ENCODE measurements at places on chromosomes 1 and 21. TPM values are rescaled to one million over a fixed set of nuclear protein-coding genes. Genes with fewer than 3 reads are reported as not detected.
A peak's percentile ranks its signal among the peaks of the same experiment; 100 is the strongest.

DNA sequence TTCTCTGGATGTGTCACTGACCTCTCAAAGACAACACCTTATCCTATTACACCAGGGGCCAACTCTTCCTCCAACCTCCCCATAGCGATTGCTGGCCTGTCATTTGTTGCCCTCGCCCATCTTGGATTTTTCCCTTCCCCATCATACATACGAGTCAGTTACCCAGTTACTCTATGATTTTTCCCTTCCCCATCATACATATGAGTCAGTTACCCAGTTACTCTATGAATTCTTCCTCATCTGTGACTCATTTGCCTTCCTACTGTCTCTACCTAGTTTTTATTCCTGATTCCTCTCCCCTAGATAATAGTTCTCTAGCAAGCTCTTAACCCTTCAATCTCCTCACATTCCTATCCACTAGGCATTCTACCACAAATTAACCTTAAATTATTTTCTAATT is 178.8 kb downstream of the NR5A2 start:
- no peak overlapping the region for H3K4me3 ChIP-seq
- no peaks in the 10 kb centered on the region for H3K4me1 ChIP-seq
- H3K27ac ChIP-seq: no peak overlapping the region
- no peaks in the 10 kb centered on the region for H3K27me3 ChIP-seq

DNA sequence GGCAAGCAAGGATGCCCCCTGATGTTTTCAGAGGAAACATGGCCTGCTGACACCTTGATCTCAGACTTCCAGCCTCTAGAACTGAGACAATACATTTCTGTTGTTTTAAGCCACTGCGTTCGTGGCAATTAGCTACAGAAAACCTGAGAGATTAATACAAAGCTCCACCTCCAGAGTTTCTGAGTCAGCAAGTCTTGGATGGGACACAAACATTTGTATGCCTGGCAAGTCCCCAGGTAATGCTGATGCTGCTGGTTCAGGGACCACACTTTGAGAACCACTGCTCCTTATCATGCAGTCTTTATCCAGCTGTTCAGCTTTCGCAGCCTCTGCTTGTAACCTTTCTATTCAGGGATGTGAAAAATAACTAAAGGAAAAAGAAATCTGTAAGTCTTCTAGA is 565.7 kb upstream of the PLXNA2 start:
- no peak for DNase-seq
- H3K36me3 ChIP-seq: no peaks in the 10 kb centered on the region
- no peak overlapping the region for H3K27ac ChIP-seq
- no peaks in the 10 kb centered on the region for H3K4me1 ChIP-seq
- no peaks in the 10 kb centered on the region for H3K27me3 ChIP-seq

DNA sequence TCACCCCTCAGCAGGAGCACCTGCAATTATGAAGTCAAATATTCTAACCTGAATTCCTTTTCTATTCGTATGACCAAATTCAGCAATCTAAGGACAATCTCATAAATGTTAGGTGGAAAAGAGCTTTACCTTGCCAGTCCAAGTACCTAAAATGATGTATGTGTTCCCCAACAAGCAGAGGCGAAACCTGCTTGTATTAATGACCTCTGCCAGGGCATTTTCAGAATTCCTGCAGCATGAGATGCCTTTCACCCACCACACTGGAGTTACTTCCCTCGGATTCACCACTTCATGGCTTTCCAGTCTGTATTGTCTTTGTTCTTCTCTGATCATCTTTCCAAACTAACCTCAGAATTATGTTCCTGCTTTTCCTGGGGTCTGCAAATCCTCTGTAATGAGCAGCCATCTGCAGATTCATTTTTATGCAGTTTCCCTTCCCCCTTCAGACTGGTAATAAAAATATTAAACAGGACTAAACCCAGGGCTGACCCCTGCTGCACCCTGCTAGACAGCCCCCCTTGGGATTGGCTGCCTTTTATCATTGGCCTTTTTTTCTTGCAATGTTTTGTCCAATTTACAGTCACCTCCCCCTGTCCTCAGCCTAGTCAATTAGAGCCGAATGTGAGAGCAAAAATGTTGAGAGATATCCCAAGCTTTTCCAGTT is 26.6 kb upstream of the CASQ2 start:
- H3K27ac ChIP-seq: no peak overlapping the region
- H3K4me3 ChIP-seq: no peak overlapping the region
- no peaks in the 10 kb centered on the region for H3K27me3 ChIP-seq
- DNase-seq: no peak
- H3K4me1 ChIP-seq: peaks cover 6% of the 10 kb centered on the region

DNA sequence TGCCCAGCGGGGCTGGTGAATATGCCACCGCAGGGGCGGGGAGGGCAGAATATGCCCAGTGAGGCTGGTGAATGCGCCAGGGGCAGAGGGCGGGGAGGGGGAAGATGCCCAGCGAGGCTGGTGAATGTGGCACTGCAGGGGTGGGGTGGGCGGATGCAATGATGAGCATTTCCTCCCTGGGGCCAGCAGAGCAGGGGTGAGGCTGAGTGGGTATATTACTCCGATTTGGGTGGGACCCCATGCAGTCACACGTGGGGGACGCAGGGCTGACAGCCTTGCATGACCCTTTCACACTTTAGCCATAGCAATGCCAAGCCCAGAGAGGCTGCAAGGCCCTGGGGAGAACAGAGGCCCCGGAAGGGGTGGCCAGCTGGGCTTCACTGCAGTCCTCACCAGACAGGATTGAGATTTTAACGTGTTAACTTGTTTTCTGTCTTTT is 9.3 kb upstream of the SLX9 start:
- H3K27ac ChIP-seq: no peak overlapping the region
- H3K27me3 ChIP-seq: peaks cover 54% of the 10 kb centered on the region
- H3K36me3 ChIP-seq: no peaks in the 10 kb centered on the region
- no peak overlapping the region for H3K4me3 ChIP-seq

GRCh38 chr1:159835862-159836525 is 9.3 kb downstream of the SLAMF8 start:
- no peak overlapping the region for H3K4me3 ChIP-seq
- H3K27ac ChIP-seq: no peak overlapping the region
- no peaks in the 10 kb centered on the region for H3K36me3 ChIP-seq

- no peaks in the 10 kb centered on the region for H3K4me1 ChIP-seq
- no peak for DNase-seq
- no peak overlapping the region for H3K27ac ChIP-seq
Measured at GRCh38 chr1:163980394-163980793, 578.6 kb upstream of the PBX1 start.

- H3K27ac ChIP-seq: no peak overlapping the region
- H3K4me3 ChIP-seq: no peak overlapping the region
- no peaks in the 10 kb centered on the region for H3K36me3 ChIP-seq
Measured at GRCh38 chr1:179785031-179785431, 41.9 kb downstream of the FAM163A start.

DNA sequence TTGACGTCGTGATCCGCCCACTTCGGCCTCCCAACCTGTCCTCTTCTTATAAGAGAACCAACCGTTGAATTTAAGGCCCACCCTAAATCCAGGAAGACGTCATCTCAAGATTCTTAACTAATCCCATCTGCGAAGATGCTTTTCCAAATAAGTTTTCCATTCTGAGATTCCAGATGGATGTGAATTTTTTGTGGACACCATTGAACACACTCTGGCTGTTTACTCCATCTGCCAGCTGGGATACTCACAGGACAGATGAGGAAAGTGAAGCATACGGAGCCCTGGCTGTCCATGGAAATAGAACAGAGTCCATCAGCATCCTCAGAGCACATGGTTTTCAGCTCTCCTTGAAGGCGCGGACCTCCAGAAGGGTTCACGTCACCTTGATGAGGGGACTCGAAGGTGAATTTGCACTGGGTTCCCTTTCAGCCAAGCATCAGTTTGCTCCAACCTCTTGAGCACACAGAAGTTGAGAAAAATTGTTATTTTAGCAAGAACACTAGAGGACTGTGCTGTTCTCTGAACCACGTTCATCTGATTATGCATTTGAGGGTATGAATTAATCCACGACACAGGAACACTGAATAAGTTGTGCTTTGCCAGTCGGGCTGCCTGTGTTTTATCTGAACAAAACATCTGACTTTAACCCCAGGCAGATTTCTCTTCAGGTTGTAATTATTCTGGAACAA is 68.6 kb downstream of the KAZN start:
- no peak overlapping the region for H3K4me3 ChIP-seq
- H3K27ac ChIP-seq: no peak overlapping the region

DNA sequence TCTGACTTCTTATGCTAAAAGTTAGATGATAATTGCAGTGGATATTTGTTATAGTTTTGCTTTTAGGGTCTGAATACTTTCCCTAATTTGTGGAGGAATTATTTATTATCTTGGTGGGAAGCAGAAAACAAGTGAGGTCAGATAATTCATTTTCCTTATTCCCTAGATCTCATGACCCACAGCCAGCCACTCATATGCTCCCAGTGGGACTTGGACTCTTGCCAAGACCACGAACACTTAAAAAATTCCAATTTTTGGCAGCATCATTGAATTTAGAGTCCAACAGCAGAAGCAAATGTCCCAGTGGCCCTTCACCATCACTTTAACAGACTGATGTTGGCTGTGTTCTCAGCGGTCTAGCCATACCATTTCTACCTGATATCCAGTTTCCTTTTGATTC is 204.2 kb downstream of the HMCN1 start:
- no peaks in the 10 kb centered on the region for H3K4me1 ChIP-seq
- DNase-seq: no peak
- H3K36me3 ChIP-seq: no peaks in the 10 kb centered on the region
- no peaks in the 10 kb centered on the region for H3K27me3 ChIP-seq

- no peak overlapping the region for H3K27ac ChIP-seq
- no peaks in the 10 kb centered on the region for H3K27me3 ChIP-seq
- no peaks in the 10 kb centered on the region for H3K4me1 ChIP-seq
- no peaks in the 10 kb centered on the region for H3K36me3 ChIP-seq
Measured at GRCh38 chr1:212754680-212755079, 36.9 kb downstream of the NSL1 start.

DNA sequence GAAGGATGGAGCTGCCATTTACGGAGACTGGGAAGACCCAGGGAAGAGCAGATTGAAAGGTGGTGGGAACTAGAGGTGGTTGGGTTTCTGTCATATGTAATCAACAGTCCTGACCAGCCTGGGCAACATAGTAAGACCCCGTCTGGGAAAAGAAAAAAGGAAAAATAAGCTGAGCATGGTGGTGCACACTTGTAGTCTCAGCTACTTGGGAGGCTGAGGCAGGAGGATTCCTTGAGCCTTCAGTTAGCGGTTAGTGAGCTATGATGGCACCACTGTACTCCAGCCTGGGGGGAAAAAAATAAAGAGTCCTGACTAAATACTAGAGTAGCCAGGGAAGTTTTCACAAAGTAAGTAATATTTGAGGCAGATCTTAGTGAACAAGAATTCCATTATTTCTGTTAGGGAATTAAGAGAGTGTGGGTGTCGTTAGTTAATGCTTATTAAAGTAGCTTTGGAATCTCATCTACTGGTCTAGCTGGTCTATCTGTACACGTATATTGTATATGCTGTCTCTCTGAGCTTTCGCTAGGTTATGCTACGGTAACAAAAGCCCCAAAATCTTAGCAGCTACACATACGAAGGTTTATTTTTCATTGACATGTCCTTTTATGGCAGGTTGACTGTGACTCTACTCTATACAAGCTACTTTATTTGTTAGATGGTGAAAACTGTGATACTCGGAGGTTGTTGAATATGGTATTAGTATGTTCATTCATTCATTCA is 4.4 kb downstream of the NBPF1 start:
- H3K36me3 ChIP-seq: no peaks in the 10 kb centered on the region
- no peak for DNase-seq
- H3K27ac ChIP-seq: no peak overlapping the region
- no peak overlapping the region for H3K4me3 ChIP-seq

DNA sequence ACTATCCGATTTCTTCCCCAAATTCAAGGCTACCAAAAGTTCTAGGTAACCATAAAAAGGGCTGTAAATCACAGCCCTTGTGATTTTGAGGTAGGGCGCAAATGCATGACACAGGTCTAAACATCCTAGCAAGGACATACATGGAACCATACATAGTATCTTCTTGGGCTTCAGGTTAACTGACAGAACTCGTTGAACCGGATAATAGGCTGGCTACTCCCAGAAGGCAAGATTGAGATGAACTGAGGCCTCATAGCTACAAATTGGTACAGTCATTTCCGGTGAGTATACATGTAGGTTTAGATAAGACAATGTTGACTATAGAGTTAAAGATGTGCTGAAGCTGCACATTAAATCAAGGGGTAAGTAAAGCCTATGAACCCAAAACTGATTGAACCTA is 27.3 kb upstream of the TP53BP2 start:
- no peak overlapping the region for H3K27ac ChIP-seq
- H3K36me3 ChIP-seq: no peaks in the 10 kb centered on the region
- H3K4me3 ChIP-seq: no peak overlapping the region

- no peaks in the 10 kb centered on the region for H3K36me3 ChIP-seq
- H3K27ac ChIP-seq: peak overlapping the region; percentile 76
- H3K4me3 ChIP-seq: no peak overlapping the region
- peaks cover 5% of the 10 kb centered on the region for H3K4me1 ChIP-seq
- H3K27me3 ChIP-seq: no peaks in the 10 kb centered on the region
- no peak for DNase-seq
Measured at GRCh38 chr1:226690460-226690982, 48.6 kb downstream of the ITPKB start.

DNA sequence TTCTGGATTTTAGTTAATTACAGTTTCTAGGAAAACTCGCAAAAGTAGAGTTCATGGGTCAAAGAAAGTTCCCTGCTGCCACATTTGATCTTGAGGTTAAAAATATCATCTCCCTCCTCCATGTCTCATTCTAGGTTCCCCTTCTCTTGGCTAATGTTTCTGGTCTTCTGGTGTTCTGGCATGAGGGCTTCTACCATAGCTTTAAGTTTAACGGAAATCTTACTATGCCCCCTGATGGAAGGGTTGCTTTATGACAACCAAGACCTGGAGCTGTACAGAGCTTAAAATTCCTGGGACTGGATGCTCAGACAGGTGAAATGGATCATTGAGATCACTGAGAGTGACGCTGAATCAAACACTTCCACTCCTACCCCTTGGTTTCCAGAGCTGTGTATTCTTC is 1881.7 kb downstream of the MRPL39 start:
- no peak for DNase-seq
- H3K36me3 ChIP-seq: no peaks in the 10 kb centered on the region
- H3K4me1 ChIP-seq: no peaks in the 10 kb centered on the region
- no peak overlapping the region for H3K27ac ChIP-seq
- H3K27me3 ChIP-seq: no peaks in the 10 kb centered on the region

DNA sequence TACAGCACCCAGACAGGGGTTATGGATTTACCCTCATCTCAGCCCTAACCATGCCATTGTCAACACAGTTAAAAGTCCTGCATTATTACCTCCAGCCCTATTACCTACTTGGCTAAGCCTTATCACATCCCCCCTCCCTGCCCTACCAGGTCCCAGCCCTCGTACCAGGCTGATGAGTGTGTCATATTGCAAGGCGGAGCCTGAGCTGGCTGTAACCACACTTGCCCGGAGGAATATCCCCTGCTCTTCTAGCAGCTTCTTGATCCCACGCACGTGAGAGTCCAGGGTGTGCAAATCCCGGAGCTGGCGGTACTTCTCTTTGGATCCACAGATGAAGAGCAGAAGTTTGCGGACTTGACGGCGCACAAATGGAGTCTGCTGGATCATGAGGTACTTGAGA is 87.4 kb downstream of the UBR4 start:
- H3K36me3 ChIP-seq: peaks cover 14% of the 10 kb centered on the region
- H3K27me3 ChIP-seq: no peaks in the 10 kb centered on the region
- H3K4me3 ChIP-seq: no peak overlapping the region
- no peaks in the 10 kb centered on the region for H3K4me1 ChIP-seq

The TMIGD3 gene
- total RNA-seq: 6.5 TPM

The TGFB2 gene
- 17.1 TPM for total RNA-seq

The C1orf52 gene
- 30.1 TPM for total RNA-seq

The DCST2 gene
- total RNA-seq: 1.6 TPM

The CFAP57 gene
- total RNA-seq: 0.10 TPM

The BLACAT1 gene
- 0.48 TPM for total RNA-seq

The HORMAD1 gene
- total RNA-seq: not detected

The CYP4Z1 gene
- total RNA-seq: not detected

The ANXA9 gene
- total RNA-seq: 7.9 TPM

The APH1A gene
- 148 TPM for total RNA-seq
